ENCODE measurements at places on chromosomes 3 and 15.

DNA sequence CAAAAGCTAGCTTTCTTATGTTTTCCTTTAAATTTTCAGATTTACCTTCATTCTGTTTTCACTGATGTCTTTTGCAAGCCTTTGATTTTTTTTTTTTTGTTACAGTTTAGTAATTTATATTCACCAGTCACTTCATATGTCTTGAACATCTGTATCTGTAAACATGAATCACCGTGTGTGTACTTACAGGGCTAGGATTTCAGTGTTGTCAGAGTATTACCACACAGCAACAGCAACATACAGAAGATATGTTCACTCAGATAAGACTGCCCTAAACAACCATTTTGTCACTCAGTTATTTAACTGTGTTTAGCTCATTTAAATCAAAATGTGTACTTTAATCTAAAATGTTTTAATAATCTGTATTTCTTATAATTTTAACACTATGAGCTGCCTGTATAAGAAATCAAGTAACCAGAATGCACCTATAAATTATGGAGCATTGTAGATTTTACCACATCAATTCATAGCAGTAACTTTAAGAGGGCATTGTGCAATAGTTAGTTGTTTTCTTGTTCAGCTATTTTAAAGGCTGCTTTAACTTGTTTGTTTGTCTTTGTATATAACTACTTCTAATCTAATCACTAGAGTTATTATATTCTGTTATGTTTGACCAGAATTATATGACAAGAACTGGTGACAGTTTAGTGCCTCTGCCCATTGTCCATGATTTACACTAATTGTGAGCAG is 50.4 kb downstream of the GHSR start:
- no peak for DNase-seq

GRCh38 chr3:48536785-48537184 is 19.8 kb downstream of the PFKFB4 start:
- no peak for DNase-seq

DNA sequence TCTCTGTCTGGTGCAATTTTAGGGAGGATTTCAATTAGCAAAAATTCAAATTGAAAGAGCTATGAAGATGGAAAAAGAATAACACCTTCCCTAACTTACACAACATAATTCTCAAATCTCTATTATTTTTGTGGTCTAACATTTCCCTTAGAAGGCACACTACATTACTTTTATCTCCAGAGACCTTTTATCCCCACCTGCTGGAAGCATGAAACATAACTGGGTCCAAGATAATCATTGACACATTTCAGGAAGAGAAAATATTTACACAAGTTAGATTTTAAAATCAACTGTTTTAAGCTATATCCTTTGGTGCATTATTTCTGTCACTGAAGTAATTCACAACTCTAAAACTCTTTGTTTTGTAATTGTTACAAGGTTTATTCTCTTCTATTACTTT is 779.5 kb downstream of the ROBO1 start:
- no peak for DNase-seq

GRCh38 chr3:135141672-135142071 is 346.6 kb downstream of the EPHB1 start:
- no peak for DNase-seq

- DNase-seq: no peak
Measured at GRCh38 chr3:16614033-16615031, 9.1 kb upstream of the DAZL start.

- no peak for DNase-seq
Measured at GRCh38 chr3:59189526-59189925, 139.7 kb upstream of the CFAP20DC start.

- DNase-seq: no peak
Measured at GRCh38 chr3:194339356-194339755, 11.8 kb downstream of the CPN2 start.

- peak; percentile 72 for DNase-seq
Measured at GRCh38 chr15:78131295-78132061, at the start of gene CIB2. CIB2 (minus strand) TSS chr15:78131445; CDS start chr15:78131215, 230 bp downstream.

DNA sequence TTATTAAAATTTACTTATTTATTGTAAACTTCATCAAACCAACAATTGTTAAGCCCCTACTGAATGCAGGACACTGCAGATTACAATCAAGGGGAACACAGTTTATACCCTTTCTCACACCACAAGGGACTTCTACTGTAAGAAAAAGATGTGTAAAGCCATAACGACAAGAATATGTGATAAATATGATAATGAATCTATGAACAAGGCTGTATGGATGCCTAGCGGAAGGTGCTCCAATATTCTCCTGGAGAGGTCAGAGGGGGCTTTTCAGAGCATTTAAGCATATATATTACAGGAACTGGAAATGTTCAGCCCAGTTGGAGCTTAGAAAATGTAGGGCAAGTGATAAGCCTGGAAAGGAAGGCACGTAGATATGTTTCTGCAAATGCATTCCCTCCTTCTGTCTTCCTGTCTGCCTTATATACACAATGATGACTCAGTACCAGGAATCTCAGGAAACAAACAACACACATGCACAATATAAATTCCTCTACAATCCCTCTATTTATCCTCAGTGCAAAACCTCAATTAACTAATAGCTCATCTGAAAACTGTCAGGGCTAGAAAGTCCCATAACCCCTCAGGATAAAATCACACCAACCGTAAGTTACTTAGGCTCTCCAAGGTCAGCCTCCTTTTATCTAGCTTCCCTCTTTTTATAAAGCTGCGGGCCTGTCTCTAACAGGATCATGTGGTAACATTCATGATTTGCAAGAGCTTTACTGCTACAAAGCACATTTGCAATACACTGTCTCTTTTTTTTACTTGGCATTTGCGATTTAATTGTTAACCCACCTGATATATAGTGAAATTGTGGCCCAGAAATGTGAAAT is 393.1 kb downstream of the LPP start:
- DNase-seq: no peak

- DNase-seq: no peak
Measured at GRCh38 chr3:64489361-64490044, 198.3 kb downstream of the ADAMTS9 start.

- DNase-seq: no peak
Measured at GRCh38 chr15:76979331-76979925, 15.5 kb upstream of the PSTPIP1 start.

DNA sequence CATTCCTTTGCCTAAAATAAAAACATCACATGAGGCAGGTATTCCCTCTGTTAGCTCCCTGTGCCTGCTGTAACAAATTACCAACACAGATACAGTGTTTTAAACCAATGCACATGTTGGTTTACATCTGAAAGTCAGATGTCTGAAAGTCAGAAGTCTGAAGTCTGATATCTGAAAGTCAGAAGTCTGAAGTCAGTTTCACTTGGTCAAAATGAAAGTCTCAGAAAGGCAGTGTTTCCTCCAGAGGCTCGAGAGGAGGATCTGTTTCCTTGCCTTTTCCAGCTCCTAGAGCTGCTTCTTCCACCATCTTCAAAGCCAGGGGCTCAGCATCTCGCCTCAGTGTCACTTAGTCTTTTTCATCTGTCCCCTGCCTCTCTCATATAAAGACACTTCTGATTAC is 22.0 kb downstream of the SST start:
- no peak for DNase-seq

- DNase-seq: no peak
Measured at GRCh38 chr3:130345487-130346079, at the start of gene COL6A5. COL6A5 (plus strand) TSS chr3:130345672; CDS start chr3:130373639, 27,967 bp downstream.

- DNase-seq: no peak
Measured at GRCh38 chr15:89566181-89566580, 9.1 kb upstream of the TICRR start.

- no peak for DNase-seq
Measured at GRCh38 chr3:7194071-7194835, 333.3 kb downstream of the GRM7 start.

GRCh38 chr15:71451130-71451529 is 335.9 kb downstream of the THSD4 start:
- no peak for DNase-seq

GRCh38 chr15:41865490-41866055 is 26.9 kb downstream of the PLA2G4B start:
- no peak for DNase-seq

DNA sequence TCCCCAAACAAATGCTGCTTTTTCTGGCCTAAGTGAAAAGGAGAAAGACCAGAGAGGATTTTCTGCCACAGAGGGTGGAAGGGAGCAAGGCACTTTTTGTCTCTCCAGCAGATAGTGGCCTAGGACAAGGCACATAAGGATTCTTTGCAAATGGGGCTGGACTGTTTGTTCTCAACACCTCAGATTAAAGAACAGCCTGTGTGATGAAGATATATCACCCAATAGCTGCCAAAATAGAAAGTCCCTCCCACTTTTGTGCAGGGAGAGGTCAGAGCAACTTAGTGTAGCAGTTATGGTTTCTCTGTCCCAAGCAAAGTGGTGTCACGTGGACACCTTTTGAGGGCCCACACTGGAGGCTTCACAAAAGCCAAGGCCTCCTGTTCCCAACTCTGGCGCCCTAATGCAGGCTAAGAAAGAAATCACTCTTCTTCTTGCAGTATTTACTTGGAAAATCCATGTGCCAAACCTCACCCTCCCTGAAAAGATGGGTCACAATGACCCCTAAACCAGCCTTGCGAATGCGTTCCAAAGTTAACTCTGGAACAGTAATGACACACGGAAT is 84.9 kb downstream of the LRIG1 start:
- DNase-seq: no peak

DNA sequence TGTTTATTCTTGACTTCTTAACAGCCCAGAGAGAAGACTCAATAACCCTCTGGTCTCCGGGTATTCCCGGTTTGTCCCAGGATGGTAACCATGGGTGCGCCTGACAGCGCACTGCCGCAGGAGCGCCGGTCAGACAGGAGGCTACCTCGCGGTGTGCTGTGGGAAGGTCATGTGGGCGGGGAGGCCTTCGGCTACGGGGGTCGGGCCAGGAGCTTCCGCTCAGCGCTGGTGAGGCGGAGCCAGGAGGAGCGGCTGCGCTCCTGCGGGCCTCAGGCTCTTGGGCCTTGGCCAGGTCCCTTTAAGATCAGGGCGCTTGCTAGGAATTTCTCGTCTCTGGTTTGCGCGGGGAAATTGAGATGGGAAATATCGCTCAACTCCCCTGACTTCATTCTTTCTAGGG is 182.3 kb upstream of the NDN start:
- no peak for DNase-seq
